Adipocyte (in vitro differentiated cells): ENCODE measurements at places on chromosomes 11 and 22.

- DNase-seq, result peak; percentile 87
Observed at GRCh38 chr11:5369789-5370188, 13.8 kb upstream of the OR51M1 start.

DNA sequence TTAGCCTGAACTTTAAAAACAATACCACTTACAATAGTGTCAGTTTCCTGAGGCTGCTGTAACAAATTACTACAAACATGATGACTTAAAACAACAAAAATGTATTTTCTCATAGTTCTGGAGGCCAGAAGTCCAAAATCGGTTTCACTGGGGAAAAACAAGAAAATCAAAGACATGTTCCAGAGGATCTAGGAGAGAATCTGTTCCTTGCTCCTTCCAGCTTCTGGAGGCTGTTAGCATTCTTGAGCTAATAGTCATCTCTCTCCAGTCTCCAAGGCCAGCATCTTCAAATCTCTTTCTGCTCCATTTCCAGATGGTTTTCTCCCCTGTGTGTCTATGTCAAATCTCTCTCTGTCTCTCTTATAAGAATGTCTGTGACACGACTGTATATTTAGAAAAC is 67.6 kb upstream of the TEAD1 start:
- DNase-seq, result peak; percentile 78

DNA sequence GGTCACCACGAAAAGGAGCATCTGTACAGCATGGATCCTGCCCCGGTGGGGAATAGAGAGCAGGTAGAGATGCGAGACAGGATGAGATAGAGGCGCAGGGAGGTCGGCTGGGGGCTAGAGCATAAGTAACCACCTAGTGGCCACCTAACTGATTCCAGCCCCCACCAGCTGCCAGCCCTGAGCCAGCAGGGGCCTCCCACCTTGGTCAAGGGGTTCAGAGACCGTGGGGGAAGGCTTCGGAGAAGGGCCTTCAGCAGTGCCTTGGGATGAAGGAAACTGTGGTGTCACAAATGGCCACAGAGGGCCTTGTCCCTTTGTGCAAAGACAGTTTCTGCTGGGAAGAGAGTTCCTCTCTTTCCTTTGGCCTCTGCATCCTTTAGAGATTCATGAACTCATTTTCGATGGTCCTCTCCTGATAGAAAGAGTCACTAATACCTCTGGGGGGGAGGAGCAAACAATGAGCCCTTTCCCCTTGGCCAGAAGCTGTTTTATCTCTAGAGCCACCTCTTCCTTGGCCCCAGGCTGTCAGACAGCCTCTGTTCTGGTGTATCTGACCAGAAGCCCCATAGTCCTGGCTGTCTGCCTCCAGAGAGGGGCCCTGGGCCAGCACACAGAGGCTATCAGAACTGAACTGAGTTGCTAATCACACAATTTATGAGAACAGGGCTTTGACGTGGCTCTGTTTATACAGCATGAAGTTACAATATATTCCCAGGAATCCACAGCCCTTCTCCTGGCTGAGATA is 146.0 kb downstream of the PARVA start:
- DNase-seq, result no peak

DNA sequence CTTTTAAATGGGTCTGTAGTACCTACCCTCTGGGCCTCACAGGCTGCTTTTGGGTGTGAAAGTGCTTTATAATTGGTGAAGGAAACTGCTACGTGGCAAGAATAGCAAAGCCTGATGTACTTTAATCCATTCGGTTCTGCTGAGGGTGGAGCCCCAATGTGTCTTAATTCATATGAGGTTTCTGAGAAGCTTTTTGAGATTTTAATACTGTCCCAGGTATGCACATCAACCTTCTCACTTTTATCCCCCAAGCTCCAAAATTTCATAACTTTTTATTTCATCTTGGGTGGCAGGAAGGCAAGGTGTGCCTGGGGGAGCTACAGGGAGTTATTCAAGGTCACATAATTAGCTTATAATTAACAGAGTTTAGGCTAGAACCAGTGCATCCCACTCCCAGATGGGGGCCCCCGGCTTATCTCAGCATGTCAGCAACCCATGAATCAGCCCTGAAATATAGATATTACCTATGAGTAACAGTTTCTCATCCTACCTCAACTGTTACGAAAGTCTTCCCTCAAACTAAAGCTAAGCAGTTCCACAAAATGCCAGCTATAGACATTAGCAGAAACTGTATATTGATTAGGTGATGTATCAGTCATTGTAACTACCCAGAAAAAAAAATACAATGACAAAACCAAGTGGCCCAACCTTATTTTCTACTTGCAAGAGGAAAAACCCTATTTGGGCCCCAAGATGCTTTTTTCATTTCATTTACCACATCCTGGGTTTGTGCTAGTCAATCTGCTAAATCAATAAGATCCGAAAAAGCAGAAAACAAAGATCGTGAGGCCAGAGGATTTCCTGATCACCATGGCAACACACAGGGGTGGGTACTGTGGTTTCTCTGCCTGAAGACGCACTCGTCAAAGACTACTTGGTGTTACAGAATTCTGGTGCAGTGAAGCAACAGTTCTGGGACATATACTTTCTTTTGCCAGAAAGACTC is 26.7 kb downstream of the CD44 start:
- DNase-seq, result peak; percentile 75

DNA sequence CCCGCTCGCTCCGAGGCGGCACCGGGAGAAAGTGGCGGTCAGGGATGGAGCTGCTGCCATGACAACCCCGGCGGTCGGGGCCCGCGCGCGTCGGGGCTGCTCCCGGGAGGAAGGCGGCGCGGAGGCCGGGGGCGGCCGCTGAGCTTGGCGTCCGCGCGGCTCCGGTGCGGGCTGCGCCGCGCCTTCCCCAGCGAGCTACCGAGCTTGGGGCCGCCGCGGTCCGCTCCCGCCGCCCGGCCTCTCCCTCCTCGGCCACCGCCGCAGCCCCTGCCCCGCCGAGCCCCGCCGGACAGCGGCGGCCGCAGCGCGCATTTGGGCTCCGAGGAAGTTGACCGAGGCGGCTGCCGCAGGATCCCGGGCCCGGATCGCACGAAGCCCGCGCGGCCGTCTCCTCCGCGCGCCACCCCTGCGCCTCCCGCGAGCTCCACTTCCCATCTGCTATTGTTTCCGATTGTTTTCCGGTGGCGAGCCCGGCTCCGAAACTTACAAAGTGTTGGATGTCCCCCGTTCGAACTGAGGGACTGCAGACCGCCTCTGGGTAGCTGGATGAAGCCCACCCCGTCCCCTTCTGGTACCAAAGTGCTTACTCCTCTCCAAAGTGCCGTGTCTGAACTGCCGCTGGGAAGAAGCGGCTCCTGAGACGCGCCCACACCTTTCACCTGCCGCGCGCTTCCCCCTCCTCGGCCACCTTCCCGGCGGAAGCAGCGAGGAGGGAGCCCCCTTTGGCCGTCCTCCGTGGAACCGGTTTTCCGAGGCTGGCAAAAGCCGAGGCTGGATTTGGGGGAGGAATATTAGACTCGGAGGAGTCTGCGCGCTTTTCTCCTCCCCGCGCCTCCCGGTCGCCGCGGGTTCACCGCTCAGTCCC is 540.3 kb downstream of the NTM start:
- peak; percentile 71 for DNase-seq

DNA sequence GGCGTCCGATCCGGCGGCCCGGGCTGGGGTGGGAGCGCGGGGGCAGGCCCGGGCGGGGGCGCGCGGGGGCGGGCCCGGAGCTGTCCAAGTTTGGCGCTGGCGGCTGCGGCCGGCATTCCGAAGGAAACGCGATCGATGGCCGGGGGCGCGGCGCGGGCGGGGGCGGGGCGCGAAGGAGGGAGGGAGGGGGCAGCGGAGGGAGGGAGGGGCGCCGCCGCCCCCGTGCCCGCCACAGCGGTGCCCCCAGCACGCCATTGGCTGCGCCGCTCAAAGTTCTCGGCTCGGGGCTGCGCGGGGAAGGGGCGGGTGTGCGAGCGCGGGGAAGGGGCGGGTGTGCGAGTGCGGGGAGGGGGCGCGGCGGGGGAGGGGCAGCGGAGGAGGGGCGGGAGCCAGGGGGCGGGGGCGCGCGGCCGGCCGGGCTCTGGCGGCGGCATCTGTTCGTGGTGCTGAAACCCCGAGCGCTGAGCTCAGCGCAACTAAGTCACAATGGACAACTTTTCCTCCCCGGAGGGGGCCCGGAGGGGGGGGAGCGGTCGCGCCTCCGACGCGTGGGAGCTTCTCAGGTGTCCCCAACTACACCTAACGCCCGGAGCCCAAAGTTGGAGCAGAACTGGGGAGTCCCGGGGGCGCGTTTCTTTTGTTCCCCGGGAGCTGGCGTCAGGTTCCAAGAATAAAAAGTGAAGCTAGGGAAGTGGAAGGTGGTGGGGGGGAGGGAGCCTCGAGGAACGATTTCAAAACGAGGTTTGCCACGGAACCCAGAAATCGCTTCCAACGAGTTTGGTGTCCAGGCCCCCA is 2.2 kb downstream of the PHF21B start:
- DNase-seq, result peak; percentile 56

GRCh38 chr11:72807792-72808191 is 6.4 kb upstream of the ATG16L2 start:
- no peak for DNase-seq

- DNase-seq, result no peak
Observed at GRCh38 chr11:69239641-69240040, 54.3 kb upstream of the MYEOV start.

DNA sequence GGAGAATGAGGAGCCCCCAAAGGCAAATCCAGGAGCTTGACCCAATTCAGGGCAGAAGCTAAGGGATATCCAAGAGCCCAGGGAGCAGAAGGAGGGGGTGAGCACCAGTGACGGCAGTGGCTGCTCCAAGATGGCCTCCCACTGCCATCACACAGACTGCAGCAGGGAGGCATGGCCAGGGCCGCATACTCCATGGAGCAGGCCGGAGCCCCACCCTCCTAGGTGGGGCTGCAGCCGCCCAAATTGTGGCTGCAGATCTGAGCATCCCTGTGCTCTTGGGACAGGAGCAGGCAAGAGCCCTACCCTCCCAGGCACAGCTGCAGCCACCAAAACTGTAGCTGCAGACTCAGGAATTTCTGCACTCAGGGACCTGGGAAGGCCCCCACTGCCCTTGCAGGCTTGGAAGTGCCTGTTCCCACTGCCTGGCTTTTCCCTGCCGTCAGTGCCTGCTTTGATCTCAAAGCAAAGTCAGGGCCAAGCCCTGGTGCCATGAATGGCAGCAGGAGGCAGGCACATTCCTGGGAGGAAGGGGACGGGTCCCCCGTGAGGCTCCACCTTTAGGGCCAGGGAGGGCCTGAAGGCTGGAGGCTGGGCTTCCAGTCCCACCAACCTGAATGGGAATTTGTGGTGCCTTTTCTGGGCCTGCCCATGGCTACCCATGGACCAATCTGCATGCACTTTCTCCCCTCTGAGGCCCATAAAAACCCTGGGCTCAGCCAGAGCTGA is 10.3 kb upstream of the WNT7B start:
- no peak for DNase-seq

DNA sequence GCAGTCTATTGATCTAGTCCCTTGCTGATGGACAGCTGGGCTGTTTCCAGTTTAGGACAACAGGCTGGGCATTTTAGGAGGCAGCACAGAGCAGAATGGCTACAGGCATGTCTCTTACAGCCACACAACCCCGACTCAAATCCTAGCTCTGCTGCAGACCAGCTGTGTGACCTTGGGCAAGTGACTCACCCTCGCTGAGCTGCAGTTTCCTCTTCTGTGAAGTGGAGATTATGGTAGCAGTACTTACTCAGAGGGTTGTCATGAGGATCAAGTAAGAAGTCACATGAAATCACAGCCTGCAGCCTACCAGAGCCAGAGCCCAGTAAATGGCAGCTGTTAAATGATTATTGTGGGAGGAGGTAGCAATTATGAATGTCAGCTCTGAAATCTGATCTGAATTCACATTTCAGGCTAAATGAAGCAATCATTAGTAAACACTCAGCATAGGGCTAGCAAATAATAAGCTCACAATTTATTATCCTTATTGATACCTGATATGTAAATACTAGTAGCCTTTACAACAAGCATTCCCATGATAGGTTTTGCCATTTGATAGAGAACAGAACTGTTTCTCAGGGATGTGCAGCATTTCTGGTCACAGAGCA is 58.9 kb downstream of the MYEOV start:
- peak; percentile 67 for DNase-seq

- peak; percentile 12 for DNase-seq
Observed at GRCh38 chr11:124301548-124301947, 12.2 kb downstream of the OR8D1 start.
